ENCODE measurements at places on chromosomes 13 and 19.
A peak's percentile ranks its signal among the peaks of the same experiment; 100 is the strongest.

DNA sequence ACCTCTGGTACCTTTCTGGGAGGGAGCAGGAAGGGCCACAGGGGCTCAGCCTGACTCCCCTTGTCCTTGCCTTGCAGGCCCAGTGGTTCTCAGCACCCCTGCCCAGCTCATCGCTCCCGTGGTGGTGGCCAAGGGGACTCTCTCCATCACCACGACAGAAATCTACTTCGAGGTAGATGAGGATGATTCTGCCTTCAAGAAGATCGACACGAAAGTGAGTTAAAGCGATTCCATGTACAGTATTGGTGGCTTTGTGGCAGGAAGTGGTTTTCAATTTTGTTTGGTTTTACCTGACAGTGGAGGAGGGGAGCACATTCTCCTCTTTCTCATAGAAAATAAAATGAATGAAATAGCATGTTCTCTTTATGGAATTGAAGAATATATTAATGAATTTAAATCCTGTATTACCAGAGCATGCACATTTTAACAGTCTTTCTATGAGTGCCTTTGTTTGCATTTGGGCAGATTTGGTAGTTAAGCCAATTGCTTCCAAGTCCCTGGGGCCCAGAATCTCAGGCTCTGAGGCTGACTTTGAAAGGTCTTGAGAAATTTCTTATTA lies 4.1 kb downstream of the MAB21L1 start:
- DNase-seq, result no peak

DNA sequence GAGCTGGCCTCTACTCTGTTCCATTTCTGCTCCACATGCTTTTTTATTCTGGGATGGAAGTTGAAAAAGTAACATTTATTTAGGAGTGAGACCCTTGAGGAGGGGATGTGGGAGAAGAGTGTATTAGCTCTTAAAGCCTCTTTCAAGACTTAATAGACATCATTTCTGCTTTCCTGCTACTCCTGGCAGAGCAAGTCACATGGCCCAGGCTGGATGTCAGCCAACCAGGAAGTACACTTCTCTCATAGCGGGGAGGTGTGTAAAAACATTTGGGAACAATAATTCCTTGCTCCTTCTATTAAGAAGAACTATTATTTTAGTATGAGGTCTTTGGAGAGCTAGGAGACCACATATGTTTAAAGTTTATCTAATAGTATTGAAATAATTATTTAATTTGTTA lies 40.6 kb upstream of the FAM216B start:
- no peak for DNase-seq

DNA sequence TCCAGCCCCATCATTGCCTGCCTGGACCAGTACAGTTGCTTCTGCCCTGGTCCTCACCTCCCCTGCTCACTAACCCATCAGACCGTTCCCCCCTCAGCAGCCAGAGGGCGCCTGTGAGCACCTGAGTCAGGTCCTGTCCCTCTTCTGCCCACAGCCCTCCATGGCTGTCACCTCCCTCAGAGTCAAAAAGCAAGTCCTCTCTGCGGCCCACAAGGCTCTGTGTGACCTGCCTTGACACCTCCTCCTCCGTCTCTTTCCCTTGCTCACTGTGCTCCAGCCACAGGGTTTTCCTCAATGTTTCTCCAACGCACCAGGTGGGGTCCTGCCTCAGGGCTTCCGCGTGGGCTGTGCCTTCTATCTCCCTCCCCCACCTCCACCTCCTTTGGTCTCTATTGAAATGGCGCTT lies 29.4 kb upstream of the PTPRS start:
- DNase-seq, result peak; percentile 58

- no peak for DNase-seq
Measured at GRCh38 chr13:73496711-73497110, 437.9 kb downstream of the KLF5 start.

Data from activated CD4-positive, alpha-beta T cell treated with anti-CD3 and anti-CD28 coated beads, Interleukin-2, Interleukin-4, amounts not matched to agents 100 ng/mL and 50 ng/mL, durations not matched to agents 16 hours and 8 hours (primary cell).